AG04450 (cell line): ENCODE measurements at places on chromosomes 6 and 20. TPM values are rescaled to one million over a fixed set of nuclear protein-coding genes. Genes with fewer than 3 reads are reported as not detected.

PRKN gene
- not detected in 2 replicates for polyA plus RNA-seq

NKAIN4 gene
- polyA plus RNA-seq = not detected in 2 replicates

HLA-G gene
- polyA plus RNA-seq = not detected in 2 replicates

AAR2 gene
- 25.3 and 33.6 TPM in 2 replicates for polyA plus RNA-seq

GPLD1 gene
- polyA plus RNA-seq = 0.04 TPM in 1 of 2 replicates, not detected in the other

BPI gene
- 0.04 and 0.12 TPM in 2 replicates for polyA plus RNA-seq

MUC21 gene
- polyA plus RNA-seq = not detected in 2 replicates

TAB2 gene
- polyA plus RNA-seq = 46.4 and 61.1 TPM in 2 replicates

RALGAPB gene
- polyA plus RNA-seq = 24.1 and 30.1 TPM in 2 replicates

ZC3H12D gene
- polyA plus RNA-seq = 0.01 and 0.02 TPM in 2 replicates

DSP gene
- 3.6 TPM in 2 replicates for polyA plus RNA-seq

INSM1 gene
- polyA plus RNA-seq = not detected in 2 replicates

ANKRD6 gene
- polyA plus RNA-seq = 0.10 and 0.21 TPM in 2 replicates

C6orf141 gene
- not detected in 2 replicates for polyA plus RNA-seq

ARMC12 gene
- 0.53 and 0.58 TPM in 2 replicates for polyA plus RNA-seq

NKAPL gene
- polyA plus RNA-seq = 0.52 TPM in 2 replicates

HMGCLL1 gene
- 0.15 and 0.33 TPM in 2 replicates for polyA plus RNA-seq

DNA sequence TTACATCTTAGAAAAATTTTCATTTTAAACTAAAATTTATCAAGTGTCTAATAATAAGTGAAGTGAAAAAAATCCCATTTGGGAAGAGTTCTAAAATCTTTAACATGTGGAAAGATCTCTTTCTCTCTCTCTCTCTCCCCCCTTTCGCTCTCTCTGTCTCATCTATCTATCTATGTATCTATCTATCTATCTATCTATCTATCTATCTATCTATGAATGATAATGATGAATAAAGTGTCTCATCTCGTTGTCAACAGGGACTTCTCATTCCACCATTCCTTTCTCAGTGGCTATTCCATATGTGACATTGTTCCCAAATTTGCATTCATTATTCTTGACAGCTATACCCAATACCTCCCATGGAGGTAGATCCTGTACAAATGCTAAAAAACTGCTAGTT is 15.2 kb downstream of the CCDC170 start:
- DNase-seq = no peak

DNA sequence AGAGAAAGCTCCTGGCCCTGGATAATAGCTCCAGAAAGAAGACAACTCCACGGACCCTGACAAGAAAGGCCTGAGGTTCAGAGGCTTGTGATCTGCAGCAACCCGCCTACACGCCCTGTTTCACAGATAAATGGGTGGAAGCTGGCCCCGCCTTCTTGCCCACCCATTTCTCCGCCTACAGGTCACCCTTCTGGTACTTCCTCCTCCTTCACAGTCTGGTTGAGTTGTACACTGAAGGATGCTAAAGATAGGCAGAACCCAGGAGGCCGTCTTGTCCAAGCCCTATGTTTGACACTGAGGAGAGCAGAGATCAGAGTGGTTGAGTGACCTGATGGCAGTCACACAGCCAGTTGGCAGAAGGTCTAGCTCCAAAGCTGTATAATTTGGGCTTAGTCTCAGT is 34.2 kb upstream of the MDGA1 start:
- no peak for DNase-seq

- no peak for DNase-seq
These were observed 323.8 kb upstream of the JARID2 start for GRCh38 chr6:14921878-14922671.

- peak; percentile 15 for DNase-seq
These were observed 50.5 kb downstream of the EBF4 start for GRCh38 chr20:2742934-2743559.

- no peak for DNase-seq
These were observed 2.4 kb downstream of the EDEM2 start for GRCh38 chr20:35144694-35145093.

- peak; percentile 95 for DNase-seq
These were observed 53.4 kb downstream of the TRAF3IP2 start for GRCh38 chr6:111552241-111552744.

DNA sequence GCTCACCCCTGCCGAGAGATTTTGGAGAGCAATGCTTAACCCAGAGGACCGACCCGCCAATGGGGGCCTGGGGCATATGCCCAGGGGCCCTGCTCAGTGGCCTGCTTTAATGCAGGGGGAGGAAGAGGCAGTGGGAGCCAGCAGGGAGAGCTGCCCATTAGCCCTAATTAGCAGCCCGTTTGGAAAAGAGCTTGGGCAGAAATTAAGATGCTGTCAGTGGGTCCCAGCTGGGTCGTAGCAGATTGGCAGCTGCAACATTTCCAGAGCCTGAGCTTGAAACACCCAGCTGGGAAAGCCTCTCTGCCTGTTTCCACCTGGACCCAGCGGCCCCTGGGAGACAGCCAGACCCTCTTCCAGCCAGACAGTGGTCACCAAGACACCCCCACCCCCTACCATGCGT is 39.5 kb downstream of the CD40 start:
- no peak for DNase-seq

- DNase-seq = no peak
These were observed 18.1 kb downstream of the CST9 start for GRCh38 chr20:23587631-23588030.

DNA sequence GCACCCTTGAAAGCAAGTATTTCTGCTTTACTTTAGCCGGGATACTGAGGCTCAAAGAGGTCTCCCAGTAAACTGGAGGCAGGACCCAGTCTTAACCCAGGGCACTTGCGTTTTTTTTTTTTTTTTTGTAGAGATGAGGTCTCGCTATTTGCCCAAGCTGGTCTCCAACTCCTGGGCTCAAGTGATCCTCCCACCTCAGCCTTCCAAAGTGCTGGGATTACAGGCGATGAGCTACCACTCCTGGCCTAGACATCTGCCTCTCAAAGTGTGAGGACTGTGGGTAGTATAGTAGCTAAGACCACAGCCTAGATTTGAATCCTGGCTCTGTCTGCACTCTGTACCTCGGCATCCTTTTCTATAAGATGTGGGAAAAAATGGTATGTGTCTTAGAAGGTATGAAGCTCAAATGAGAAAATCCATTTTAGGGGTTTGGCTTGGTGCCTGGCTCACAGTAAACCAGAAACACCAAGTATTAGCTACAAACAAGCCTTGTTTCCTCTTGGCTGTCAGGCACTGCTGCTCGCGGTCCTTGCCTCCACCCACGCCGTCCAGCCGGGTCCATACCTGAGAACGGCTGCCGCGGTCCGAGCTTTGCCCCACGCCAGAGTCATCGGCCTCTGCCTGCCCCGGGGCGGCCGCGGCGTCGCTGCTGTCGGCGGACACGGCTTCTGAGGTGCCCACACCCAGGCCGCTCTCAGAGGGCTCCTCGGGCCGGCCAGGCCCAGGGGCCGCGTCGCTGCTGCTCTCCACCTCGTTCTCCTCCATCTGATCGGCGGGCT is 1.2 kb downstream of the ZNF335 start:
- no peak for DNase-seq

- DNase-seq = no peak
These were observed 41.3 kb downstream of the WASF1 start for GRCh38 chr6:110137924-110138887.

DNA sequence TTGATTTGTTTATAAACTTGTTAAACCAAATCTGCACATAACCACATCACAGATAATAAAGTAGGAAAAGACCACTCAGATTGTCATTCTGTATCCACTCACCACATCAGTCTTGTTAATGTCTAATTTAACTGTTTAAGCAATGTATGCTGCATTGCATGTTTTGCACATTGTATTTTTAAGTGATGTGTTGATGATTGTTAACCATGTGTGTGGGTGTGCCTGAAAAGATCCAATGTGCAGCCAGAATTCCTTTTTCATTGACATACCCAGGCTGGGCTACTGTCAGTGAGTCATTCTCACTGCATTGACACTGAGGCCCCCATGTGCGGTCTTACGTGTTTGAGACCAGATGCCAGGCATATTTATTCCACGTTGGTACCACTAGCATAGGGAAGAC is 167.3 kb downstream of the TRMT11 start:
- no peak for DNase-seq

DNA sequence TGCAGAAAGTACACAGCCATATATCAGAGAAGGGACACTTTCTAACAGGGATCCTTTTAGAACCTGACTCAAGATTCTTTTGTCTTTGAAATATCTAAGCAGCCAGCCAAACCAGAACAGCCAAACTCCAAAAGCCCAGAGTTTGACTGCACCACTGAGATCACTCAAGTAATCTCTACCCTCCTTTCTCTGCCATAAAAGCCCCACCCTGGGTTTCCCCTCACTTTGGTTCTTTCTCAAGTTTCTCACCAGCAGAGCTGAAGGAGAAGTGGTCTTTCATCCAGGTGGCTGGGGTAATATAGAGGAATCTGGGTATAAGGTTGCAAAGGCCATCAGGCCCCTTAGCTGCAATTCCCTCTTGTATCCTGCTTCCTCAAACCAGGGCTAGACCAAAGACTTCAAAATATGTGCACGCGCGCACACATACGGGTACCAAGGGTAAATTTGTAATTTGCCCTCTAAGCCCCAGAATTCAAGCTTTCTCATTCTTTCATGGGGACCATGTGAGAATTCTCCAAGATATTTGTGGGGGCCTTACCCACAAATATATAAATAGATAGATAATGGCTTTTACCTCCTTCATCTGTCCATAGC is 42.9 kb downstream of the GPX5 start:
- no peak for DNase-seq

DNA sequence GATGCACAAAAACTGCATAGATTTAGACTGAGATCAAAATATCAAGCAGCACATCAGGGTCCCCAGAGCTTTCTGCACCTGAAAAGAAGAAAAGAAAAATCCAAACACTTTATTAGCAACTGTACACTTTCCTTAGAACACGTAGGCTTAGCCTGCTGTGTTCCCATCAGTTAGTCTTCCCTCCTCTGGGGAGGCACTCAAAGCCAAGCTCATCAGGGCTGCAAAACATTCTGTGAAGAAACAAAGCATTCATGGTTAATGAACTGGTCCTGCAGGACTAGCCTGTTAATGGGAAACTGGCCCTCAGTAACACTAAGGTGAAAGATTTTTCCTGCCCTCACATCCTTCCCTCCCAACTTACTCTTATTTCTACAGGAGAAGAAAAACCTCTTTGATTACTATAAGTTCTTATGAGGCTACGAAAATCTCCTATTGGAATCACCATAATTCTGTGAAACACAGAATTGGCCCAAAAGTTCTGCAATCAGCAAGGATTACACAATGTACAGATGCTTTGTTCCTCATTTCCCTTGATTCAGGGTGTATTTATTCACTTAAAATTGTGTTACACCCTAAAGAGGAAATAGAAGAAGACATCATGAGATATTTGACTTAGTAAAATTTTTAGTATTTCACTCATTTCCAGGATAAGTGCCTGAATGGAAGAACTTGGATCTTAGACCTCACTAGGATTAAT is 901.0 kb upstream of the MAP3K7 start:
- DNase-seq = no peak

DNA sequence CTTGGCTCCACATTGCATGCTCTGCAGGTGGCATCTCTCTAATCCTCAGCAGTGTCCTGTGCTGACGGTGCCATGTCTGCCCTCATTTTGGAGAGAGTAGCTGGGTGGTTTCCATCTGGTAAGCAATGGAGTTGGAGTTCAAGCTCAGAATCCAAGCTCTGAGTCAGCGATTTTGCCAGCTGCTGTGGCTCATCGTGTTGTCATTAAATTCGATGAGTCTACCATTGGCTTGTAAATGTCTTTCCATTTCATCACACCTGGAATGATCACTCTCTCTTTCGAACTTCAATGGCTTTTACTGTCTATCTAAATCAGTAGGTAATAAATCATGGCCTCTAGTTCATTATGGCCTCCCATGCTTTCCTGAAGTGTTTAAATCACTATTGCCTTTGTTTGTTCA is 378.5 kb upstream of the TSHZ2 start:
- DNase-seq = no peak

- no peak for DNase-seq
These were observed 3.4 kb upstream of the SLC35D3 start for GRCh38 chr6:136918706-136919105.

DNA sequence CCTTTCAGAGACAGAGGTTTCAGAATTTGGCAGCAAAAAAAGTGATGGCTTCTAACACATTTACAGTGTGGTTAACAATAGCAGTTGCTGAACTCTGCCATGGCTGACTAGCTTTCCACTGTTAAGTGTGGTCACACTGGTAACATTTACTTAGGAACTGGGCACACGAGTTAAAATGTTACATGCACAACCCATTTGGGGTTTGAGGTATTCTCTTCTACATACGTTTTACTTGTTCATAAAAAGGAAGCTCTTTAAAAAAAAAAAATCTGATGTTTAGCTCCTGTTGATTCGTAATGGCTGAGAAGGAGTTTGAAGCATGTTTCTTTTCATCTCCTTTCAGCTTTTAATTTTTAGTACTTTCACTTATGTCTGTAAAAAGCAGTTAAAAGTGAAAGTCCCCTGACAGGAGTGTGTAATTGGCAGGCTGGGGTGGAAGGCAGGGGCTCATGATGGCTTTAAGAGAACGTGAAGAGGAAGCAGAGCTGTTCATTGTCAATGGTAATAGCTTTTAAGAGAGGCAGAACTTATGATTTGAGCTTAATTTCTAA is 245.9 kb downstream of the FARS2 start:
- DNase-seq = no peak

- no peak for DNase-seq
These were observed 183.2 kb downstream of the HDGFL1 start for GRCh38 chr6:22752522-22752921.

- DNase-seq = no peak
These were observed 8.8 kb downstream of the TGM2 start for GRCh38 chr20:38156280-38156679.

GRCh38 chr6:105780146-105780860 is 305.8 kb upstream of the PRDM1 start:
- no peak for DNase-seq

GRCh38 chr6:167122041-167122826 is 662 bp upstream of the CCR6 start:
- DNase-seq = no peak

- no peak for DNase-seq
These were observed 35.2 kb upstream of the BPIFA2 start for GRCh38 chr20:33132513-33133372.

DNA sequence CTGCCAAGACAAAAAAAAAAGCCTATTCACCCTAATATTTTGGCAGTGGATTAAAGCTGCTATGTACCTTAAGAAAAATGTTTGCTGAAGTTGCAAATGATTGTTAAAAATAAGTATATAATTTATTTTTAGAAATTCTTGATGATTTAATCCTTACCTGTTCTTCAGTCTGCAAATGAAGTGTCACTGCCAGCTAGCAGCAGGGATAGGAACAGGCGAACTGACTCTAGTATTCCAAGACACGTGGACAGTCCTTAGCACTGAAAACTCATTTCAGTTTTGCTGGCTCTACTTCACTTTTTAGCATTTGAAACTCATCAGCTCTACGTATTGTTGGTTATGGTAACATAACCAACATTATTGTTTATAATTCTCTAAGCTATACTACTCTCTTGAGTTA is 204.4 kb upstream of the ID4 start:
- no peak for DNase-seq

- DNase-seq = no peak
These were observed 95.2 kb upstream of the BTN3A2 start for GRCh38 chr6:26269531-26270485.

- no peak for DNase-seq
These were observed 47.1 kb upstream of the IFNGR1 start for GRCh38 chr6:137266309-137266586.
